ENCODE measurements at places on chromosomes 5 and 9.

DNA sequence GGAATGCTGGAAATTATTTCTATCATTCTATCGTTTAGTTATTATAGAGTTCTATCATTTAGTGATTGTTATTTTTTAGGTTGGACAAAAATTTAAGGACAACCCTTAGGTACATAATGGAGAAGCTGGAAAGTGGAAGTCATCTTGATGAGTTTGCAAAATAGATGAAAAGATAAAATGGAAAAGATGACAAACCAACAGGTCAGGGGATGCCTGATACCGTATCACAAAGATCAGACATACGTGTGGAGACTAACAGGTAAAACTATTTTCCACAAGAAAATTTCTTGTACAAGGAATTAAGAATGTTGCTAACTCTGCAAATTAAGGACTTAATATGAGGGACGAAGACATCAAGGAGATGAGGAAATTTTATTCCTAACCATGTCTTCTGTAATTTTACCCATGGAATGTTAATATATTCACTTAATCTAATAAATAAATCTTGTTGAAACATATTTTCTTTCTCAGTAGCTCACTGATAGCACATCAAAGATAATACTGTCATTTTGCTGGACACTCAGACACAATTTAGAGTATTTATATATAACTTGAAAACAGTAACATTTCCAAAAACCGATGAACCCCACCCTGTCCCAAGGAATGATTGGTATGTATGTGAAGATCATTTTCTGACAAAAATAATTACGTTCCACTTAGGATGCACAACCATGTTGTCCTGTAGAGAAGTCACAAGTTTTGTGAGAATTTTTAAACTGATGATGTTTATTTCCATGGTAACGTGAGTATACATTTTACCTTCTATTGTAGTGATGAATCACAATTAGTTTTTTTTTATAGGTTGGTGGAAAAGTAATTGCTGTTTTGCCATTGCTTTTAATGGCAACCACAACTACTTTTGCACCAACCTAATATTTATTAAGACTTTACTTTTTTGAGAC, 2.6 kb downstream of the LURAP1L start:
- DNase-seq: no peak

DNA sequence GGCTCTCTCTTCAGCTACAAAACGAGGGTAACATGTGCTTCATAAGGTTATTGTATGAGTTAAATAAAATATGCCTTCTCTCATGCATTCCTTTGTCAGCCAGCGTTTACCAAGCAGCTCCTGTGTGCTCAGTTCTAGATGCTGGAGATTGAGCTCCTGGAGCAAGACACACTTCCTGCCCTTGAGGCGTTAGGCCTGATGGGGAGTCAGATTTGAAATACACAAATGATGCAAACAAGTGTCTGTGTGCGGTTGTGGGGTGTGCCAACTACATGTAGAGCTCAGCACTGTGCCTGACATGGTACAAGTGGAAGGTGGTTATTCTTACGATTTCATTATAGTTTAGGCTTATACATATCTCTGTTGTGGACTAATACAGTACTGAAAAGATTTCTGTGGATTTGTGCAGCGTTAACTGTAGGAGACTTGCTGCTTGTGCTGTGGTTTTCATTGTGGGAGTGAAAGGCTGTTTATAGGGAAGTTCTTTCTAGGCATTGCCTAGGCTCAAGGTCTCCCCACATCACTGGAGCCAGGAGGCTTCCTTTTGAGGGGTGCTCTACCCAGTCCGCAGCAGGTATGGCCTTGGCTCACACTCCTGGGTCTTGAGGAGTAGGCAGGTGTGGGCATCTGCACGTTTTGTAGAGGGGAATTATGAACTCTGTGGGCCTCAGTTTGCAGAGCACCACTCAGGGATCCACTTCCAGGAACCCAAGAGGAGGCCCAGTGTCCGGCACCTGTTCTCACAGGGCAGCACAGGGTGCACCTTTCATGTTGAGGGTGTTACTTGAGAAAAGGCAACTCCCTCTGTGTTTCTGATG, 39.8 kb upstream of the ANGPTL2 start:
- DNase-seq: no peak

DNA sequence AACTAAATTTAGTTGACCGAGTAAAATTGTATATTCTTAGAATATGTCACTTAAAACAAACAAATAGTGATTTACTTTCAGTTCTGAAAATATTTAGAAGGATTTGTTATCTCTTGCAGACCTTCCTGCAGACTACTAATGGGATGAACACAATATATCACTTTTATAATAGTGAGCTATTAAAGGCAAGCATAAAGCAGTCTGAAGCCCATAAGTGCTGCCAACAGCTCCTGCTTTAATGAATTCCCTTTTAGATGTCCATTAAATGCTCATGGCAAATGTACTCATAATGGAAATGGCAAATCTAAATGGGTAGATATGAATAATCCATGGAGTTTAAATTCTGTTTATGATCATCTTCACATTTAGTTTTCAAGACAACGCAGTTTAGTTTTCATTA, 170.2 kb downstream of the RANBP17 start:
- no peak for DNase-seq

DNA sequence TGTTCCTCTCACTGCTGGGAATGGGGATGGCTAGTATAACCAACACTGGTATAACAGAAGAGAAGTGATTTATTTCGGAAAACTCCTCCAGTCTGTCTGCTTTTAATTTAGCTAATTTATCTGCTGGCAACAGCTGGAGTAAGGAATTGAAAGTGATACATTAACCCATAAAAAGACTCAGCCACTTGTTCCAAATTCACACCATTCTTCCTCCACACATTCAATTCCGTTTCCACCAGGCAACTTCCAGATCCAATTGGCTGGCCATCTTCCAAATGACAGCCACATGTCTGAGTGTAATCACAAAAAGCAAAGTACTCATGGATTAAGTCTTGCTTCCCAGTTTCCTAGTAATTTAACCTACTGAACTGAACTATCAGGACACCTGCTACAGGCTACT, 77.1 kb upstream of the RETREG1 start:
- DNase-seq: no peak

DNA sequence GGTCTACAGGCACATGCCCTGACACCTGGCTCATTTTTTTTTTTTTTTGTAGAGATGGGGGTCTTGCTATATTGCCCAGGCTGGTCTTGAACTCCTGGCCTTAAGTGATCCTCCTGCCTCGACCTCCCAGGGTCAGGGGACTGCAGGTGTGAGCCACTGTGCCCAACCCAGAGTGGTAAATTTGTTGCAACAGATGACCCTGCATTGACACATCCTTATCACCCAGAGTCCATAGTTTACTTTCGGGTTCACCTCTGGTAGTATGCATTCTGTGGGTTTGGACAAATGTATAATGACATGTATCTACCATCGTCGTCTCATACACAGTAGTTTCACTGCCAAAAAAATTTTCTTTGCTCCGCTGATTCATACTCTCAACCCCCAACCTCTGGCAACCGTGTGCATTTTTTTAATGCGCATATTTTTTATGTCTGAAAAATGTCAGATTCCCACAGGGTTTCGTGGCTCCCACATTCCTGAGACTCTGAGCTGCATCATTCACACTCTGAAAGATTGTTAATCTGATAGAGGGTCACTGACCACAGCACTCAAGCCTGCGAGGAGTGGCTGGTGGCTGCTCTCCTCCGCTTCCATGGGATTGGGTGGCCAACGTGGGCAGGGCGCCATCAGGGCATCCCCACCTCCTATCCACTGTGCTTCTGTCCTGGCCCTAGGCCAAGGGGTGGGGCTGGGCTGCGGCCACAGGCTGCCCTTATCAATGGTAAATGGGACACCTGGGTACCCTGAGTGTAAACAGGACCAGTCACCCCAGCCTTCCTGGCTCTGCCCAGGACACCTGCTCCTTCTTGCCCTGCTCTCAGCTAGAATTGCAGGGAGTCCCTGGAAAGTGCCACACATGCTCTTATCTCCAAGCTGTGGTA, 9.6 kb downstream of the NDST1 start:
- peak; percentile 92 for DNase-seq

GRCh38 chr5:76386360-76386759, 16.7 kb upstream of the IQGAP2 start:
- DNase-seq: no peak

Data from astrocyte of the hippocampus (primary cell).